ENCODE measurements at places on chromosomes 1 and 21.

GRCh38 chr1:113821916-113822315 lies 9.6 kb upstream of the RSBN1 start:
- no peak for DNase-seq

DNA sequence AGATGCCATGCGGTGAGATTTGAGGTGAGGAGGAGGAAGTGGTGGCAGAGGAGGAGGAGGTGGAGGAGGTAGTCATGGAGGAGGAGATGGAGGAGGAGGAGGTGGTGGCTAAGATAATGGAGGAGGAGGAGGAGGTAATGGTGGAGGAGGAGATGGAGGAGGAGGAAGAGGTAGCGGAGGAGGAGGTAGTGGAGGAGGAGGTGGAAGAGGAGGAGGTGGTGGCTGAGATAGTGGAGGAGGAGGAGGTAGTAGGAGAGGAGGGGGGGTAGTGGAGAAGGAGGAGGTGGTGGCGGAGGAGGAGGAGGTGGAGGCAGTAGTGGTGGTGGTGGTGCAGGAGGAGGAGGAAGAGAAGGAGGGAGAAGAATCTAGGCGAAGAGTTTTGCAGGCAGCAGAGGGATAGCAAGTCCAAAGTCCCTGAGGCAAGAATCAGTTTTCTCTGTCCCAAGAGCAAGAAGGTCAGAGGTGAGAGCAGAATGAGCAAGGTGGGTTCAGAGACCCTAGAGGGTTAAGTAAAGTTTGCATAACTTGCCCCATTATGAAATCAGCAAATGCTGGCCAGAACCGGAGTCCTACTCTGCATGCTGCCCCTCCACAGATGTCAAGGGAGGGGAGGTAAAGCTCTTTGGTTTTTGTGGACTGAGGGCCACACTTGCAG lies 38.9 kb upstream of the GNPAT start:
- DNase-seq: no peak

GRCh38 chr21:41008974-41009373 lies 159.0 kb upstream of the BACE2 start:
- no peak for DNase-seq

- no peak for DNase-seq
Measured at GRCh38 chr1:88179943-88180342, 504.1 kb upstream of the PKN2 start.

- no peak for DNase-seq
Measured at GRCh38 chr1:48028218-48029069, 31.3 kb upstream of the TRABD2B start.

- DNase-seq: no peak
Measured at GRCh38 chr1:236398538-236398937, 4.5 kb downstream of the EDARADD start.

GRCh38 chr1:10045480-10046355 lies 13.0 kb downstream of the UBE4B start:
- DNase-seq: no peak

GRCh38 chr1:22754824-22755223 lies 44.2 kb downstream of the EPHB2 start:
- DNase-seq: no peak

DNA sequence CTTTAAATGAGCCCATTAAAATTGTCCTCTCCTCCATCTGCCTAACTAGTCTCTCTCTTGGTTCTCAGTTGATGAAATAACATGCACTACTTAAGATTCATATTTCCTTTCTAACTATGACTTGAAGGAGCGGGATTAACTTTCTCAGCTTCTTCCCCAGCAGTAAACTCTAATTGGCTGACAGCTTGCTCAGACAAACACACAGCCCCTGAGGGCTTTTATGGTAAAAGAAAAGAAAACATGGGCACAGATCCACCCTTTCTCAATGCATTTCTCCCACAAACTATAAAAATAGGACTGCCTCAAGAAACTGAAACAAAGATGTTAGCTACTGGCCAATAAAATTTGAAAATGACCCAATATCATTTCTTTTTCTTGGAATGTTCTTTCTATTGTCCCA lies 703.1 kb downstream of the ADGRL2 start:
- DNase-seq: peak; percentile 74

DNA sequence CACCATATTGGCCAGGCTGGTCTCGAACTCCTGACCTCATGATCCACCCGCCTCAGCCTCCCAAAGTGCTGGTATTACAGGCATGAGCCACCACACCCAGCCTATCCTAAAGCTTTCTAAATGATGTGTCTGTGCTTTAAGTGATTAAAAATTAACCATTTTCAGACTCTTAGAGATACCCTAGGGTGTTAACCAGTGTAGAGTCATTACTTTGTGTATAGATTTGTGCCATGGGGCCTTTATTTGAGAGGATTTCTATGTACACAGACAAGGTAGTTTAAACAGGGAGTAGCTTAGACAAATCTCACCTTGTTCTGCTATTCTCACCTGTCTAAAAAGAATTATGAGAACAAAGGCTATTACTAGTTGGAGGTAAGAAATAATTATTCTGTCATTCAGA lies 12.7 kb upstream of the PLEKHM2 start:
- no peak for DNase-seq

DNA sequence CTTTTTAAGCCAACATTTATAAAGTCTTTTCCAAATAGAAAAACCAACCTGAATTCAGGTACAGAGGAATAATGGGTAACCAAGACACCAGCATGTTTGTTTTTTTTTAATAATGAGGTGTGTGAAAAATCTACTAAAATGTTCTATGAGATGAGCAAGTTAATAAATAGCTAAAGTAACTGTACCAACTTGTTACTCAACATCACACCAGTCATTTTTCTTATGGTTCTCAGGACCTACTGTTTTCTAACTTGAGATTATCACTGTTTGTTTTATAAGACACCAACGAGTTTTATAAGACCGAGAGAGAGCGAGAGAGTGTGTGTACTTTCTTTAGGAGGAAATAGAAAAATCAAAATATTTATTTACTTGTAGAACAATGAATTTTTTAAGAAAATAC lies 12.4 kb downstream of the ELK4 start:
- DNase-seq: no peak

DNA sequence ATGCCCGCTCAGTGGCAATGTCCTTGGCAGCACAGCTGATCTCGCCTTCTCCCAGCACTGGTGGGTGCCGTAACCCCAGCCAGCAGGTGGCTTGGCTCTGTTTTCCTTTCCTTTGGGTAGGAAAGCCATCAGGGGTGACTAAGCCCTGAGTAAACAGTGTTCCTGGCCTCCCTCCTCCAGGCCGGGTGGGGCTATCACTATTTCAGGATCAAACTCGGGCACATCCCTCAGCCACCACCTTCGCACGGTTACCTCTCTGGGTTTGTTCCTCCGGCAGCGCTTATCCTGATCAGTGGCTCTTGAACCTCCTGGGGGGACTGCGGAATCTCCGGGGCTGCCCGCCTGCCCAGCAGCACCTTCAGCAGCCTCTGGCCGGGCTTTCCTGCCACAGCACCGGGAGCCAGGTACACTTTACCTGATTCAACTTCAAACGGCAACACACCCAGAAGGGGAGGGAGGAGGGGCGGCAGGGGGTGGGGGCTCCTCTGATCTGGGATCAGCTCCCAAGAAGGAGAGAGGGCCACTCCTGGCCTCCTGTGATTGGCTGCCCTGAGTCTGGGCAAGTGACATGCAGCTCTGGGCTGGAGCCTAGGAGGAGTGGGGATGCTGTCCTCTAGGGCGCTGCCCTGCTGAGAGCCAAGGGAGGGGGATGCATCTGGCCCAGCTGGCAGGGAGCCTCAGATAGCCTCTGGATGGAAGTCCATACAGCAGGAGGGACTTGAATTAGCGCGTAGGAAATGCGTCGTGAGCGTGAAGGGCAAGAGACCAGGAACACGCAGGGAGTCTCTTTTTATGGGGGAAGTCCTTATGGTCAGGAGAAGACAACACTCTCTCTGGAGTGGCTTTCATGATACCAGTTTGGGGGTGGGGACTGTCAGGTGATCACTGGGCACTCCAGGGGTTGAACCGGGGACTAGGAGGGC lies at the start of gene ASCL5:
ASCL5 (minus strand) TSS at position 353 of the 923 bp plus-strand sequence. CDS start 11,812 bp downstream, outside the sequence.
- DNase-seq: peak; percentile 73

- DNase-seq: no peak
Measured at GRCh38 chr1:184824691-184825323, 70.1 kb upstream of the EDEM3 start.

GRCh38 chr1:23473037-23473800 lies 10.8 kb downstream of the ASAP3 start:
- DNase-seq: no peak

DNA sequence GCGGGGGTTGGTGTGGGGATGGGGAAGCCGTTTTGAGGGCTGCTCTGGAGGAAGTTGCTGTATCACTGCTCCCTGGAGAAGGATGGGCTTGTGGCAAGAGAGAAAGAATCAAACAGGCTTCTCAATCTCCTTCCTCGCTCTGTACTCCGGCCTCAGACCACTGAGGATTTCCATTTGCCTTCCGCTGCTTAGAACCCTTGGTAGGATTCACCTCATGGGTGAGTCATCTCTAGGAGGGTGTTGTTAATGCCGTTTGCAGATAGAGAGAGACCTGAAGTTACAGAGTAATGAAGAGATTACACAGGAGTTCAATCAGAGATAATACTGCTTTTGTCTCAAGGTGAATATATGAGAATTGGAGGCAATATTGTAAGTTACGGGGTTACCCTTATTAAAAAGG lies 15.3 kb downstream of the SLC35F3 start:
- no peak for DNase-seq

DNA sequence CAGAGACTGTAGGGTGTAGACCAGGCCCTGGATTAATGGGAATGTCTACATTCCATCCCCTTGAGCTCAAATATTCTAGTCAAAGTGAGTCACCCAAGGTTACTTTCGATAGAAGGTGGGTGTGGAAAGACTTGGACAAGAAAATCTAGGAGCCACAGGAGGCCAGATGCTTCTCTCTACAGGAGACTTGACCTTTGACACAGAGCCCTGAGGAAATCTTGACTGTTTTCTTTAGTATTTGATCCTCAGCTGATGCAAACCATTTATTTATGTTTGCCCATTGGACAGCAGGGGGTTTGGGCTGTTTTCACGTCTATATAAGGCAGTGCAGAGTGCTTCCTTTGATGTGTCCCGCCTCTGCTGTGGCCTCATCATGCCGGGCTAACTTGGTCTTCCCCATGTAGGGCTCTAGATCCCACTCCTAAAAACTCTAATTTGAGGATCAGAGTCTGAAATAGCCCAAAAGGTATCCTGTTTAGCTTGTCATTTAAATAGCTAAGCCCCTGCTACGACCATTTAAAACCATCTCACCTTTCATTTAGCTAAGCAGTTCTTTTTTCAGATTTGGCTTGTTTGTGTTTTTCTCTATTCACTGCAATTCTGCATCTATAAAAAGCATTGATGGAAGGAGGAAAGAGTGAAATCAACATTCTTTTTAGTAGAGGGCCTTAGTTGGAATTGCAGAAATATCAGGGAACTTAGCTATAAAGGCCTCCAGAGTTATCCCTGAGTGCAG lies 15.5 kb upstream of the MAP3K7CL start:
- DNase-seq: peak; percentile 92

- DNase-seq: peak; percentile 96
Measured at GRCh38 chr1:18668750-18669404, 38.2 kb downstream of the PAX7 start.

GRCh38 chr21:45086337-45086958 lies 12.1 kb downstream of the ADARB1 start:
- DNase-seq: no peak
